Activated CD8-positive, alpha-beta memory T cell treated with anti-CD3 and anti-CD28 coated beads, Interleukin-2, amount 10 ng/mL, durations not matched to agents 7 days and 5 days (primary cell): ENCODE measurements at places on chromosomes 7 and 10. TPM values are rescaled to one million over a fixed set of nuclear protein-coding genes. Genes with fewer than 3 reads are reported as not detected.
A peak's percentile ranks its signal among the peaks of the same experiment; 100 is the strongest.

The WDR86 gene
- 0.29 TPM for total RNA-seq

- H3K4me1 ChIP-seq = no peaks in the 10 kb centered on the region
- no peak for DNase-seq
- no peaks in the 10 kb centered on the region for H3K36me3 ChIP-seq
- H3K27ac ChIP-seq = no peak overlapping the region
- no peak overlapping the region for H3K4me3 ChIP-seq
Observed at GRCh38 chr7:40199076-40199802, 64.4 kb downstream of the SUGCT start.

- no peaks in the 10 kb centered on the region for H3K36me3 ChIP-seq
- no peak overlapping the region for H3K4me3 ChIP-seq
- DNase-seq = no peak
- H3K27ac ChIP-seq = no peak overlapping the region
- no peaks in the 10 kb centered on the region for H3K4me1 ChIP-seq
Observed at GRCh38 chr10:30857803-30858202, 173.9 kb downstream of the ZNF438 start.

DNA sequence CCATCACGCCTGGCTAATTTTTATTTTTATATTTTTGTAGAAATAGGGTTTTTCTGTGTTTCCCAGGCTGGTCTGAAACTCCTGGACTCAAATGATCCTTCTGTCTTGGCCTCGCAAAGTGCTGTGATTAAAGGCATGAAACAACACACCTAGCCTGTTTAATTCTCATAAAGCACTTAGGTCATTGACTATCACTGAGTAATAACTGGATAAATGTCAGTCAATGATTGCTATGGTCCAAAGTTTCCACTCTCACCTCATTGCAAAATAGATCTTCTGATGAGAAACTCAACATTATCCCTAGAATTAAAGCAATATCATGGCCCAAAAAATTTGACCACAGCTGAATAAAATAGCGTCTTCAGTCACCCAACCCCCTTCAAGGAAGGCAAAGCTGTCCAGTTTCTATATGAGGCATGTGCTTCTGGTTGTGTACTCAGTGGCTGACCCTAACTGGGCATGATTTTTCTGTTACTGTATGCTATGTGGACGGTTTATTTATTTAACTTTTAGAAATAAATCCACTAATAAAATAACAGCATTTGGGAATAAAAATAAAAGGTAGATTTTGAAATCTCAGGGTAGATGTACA is 86.5 kb upstream of the LRRN3 start:
- H3K27me3 ChIP-seq = no peaks in the 10 kb centered on the region
- no peak for DNase-seq
- H3K27ac ChIP-seq = no peak overlapping the region
- H3K36me3 ChIP-seq = peaks cover 15% of the 10 kb centered on the region
- peaks cover 19% of the 10 kb centered on the region for H3K4me1 ChIP-seq
- H3K4me3 ChIP-seq = no peak overlapping the region

- H3K36me3 ChIP-seq = no peaks in the 10 kb centered on the region
- peak; percentile 91 for DNase-seq
- H3K27ac ChIP-seq = peak within 1 kb of the TSS; percentile 99
- H3K4me1 ChIP-seq = peaks cover 22% of the 10 kb centered on the region
- H3K4me3 ChIP-seq = peak within 1 kb of the TSS; percentile 82
Observed at GRCh38 chr10:97318772-97319651, at the start of gene FRAT1. TSS of gene FRAT1 (plus strand) at chr10:97319271. CDS start at chr10:97319454, 183 bp downstream.

The RAB18 gene
- 52.3 TPM for total RNA-seq

GRCh38 chr10:116848032-116848943 is 1.0 kb upstream of the ENO4 start:
- no peaks in the 10 kb centered on the region for H3K4me1 ChIP-seq
- H3K27ac ChIP-seq = no peak overlapping the region
- H3K27me3 ChIP-seq = peaks cover 42% of the 10 kb centered on the region
- no peaks in the 10 kb centered on the region for H3K36me3 ChIP-seq

GRCh38 chr10:48658243-48658974 is 26.3 kb upstream of the WDFY4 start:
- no peak overlapping the region for H3K4me3 ChIP-seq
- H3K36me3 ChIP-seq = no peaks in the 10 kb centered on the region
- no peak overlapping the region for H3K27ac ChIP-seq
- peak; percentile 69 for DNase-seq
- peaks cover 26% of the 10 kb centered on the region for H3K27me3 ChIP-seq

DNA sequence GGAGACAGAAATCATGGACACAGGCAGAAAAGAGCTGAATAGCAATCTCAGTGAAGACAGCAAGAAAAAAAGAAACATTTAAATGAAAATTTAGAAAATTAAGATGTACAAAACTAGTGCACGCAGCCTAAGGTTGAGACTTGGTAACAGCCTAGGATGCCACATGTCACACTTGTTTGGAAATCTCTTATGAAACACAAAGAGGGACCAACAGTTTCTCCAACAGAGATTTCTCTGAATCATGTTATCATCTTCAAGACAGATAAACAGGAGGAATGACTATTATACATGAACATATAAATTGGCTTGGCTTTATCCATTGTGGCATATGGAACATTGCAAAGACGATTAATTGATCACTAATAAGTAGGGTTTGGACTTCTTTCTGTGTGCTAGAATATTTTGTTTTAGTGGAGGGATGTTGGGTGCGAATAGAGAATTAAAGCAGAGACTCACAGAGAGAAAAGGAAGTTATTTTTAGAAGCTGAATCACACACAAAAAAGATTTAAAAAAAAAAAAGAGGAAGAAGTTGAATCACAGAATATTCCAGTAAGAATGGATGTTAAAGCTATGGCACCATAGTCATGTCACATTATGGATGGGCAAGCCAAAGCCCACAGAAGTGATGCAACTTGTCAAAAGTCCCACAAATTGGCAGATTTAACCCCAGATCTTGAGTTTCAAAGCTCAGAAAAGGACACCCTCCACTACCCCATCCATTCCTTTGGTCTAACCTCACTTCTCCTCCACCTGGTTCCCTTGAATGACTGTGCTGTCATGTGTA is 91.6 kb downstream of the MYOF start:
- no peak overlapping the region for H3K4me3 ChIP-seq
- H3K27ac ChIP-seq = no peak overlapping the region
- peaks cover 22% of the 10 kb centered on the region for H3K4me1 ChIP-seq
- DNase-seq = no peak

- H3K27me3 ChIP-seq = no peaks in the 10 kb centered on the region
- no peak overlapping the region for H3K4me3 ChIP-seq
- H3K27ac ChIP-seq = no peak overlapping the region
- no peak for DNase-seq
Observed at GRCh38 chr7:41648501-41648900, 54.4 kb downstream of the INHBA start.

DNA sequence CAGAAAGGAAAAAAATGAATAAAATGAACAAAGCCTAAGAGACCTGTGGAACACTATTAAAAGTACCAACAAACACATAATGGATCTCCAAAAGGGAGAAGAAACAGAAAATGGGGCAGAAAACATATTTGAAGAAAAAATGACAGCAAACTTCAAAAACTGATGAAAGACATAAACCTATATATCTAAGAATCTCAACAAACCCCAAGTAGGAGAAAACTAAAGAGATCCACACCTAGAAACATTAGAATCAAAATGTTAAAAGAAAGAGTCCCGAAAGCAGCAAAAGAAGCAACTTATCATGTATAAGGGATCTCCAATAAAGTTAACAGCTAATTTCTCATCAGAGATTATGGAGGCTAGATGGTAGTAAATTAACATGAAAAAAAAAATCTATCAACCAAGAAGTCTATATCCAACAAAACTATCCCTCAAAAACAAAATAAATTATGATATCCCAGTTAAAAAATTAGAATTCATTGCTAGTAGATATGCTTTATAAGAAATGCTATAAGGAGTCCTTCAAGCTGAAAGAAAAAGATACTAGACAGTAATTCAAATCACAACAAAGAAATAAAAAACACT is 68.0 kb downstream of the DNAJC1 start:
- peaks cover 27% of the 10 kb centered on the region for H3K36me3 ChIP-seq
- H3K27ac ChIP-seq = no peak overlapping the region
- H3K27me3 ChIP-seq = no peaks in the 10 kb centered on the region
- peaks cover 8% of the 10 kb centered on the region for H3K4me1 ChIP-seq
- DNase-seq = no peak

The GIMAP8 gene
- total RNA-seq = 13.1 TPM

GRCh38 chr7:27842851-27843250 is 102.9 kb downstream of the TAX1BP1 start:
- H3K4me1 ChIP-seq = peaks cover 12% of the 10 kb centered on the region
- no peaks in the 10 kb centered on the region for H3K27me3 ChIP-seq
- H3K27ac ChIP-seq = no peak overlapping the region
